HT-29 (cell line): ENCODE measurements at places on chromosomes 16 and 17.
A peak's percentile ranks its signal among the peaks of the same experiment; 100 is the strongest.

DNA sequence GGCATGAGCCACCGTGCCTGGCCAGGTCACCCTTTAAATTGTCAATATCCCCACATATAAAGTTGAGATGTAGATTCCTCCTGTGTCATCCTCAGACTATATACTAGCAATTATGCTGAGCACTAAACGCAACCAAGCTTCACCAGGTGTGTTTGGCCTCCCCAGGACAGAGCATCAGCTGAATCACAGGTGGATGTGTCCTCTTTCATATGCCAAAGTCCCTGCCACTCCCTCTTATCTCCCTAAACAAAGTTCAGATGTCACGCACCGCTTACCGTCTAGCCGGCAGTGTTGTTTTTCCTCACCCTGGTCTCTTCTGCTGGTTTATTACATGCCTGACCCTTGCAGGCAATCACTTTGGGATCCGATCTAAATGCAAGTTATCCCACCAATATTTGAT is 43.8 kb upstream of the ARHGAP44 start:
- no peak for DNase-seq

GRCh38 chr16:85839681-85840240 is 40.3 kb downstream of the COX4I1 start:
- no peak for DNase-seq

GRCh38 chr17:44314524-44314868 is 6.1 kb downstream of the RUNDC3A start:
- no peak for DNase-seq

- DNase-seq: no peak
These were observed 7.2 kb downstream of the CPPED1 start for GRCh38 chr16:12796498-12796897.

DNA sequence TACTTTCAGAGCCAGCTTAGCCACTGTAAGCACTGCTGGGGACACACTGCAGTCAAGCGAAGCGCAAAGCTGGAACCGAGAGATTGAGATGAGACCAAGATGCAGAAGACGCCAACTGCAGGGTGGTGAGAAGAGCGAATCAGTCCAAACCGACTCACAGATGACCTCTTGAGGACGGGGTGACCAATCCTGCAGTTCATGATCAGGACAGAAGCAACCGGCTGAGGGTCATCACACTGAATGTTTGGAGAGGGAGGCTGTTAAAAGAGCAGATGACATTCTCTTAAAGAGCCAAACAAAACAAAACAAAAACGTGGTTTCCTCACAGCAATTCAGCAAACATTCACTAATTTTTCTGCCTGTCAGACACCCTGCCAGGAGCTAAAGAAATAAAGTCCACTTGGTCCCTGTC is 8.5 kb downstream of the HASPIN start:
- DNase-seq: peak; percentile 2

DNA sequence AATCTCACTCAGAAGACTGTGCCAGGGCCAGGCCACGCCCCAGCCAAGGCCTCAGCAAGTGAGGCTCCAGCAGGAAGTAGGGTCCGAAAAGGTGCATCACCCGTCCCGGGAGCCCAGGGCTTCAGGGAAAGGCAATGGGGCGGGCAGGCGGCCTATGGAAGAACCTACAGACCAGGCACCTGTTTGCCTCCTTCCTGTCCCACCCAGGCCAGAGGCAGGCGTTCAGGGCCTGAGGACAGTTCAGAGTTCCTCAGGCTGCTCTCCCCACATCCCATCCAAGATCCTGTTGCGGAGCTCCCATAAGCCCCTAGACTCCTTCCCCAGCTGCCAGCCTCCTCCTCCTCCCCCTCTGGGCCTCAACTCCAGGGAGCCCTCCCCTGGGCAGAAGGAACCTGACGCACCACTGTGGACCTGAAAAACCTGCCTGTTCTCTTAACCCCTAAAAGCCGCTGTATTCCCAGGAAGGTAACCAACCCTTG is 2.3 kb downstream of the CLUH start:
- peak; percentile 72 for DNase-seq

GRCh38 chr17:63596856-63597586 is 3.7 kb upstream of the TACO1 start:
- no peak for DNase-seq

- DNase-seq: no peak
These were observed at the start of gene FGF11 for GRCh38 chr17:7439462-7440112. TSS of gene FGF11 (plus strand) at chr17:7439512. CDS start at chr17:7439621, 109 bp downstream.
